ENCODE measurements at places on chromosomes 1 and 21. TPM values are rescaled to one million over a fixed set of nuclear protein-coding genes. Genes with fewer than 3 reads are reported as not detected.

The PDPN gene
- not detected for total RNA-seq

The RIIAD1 gene
- not detected for total RNA-seq

The C1orf210 gene
- not detected for total RNA-seq

The SELP gene
- total RNA-seq: not detected

The ZYG11A gene
- 1.0 TPM for total RNA-seq

The SAMSN1 gene
- 158 TPM for total RNA-seq

All from natural killer cell treated with Interleukin-12 subunit alpha and Interleukin-12 subunit beta and Interleukin-15 and Interleukin-18, amount 100 ng/mL, for 72 hours (primary cell).